ENCODE measurements at places on chromosomes 4 and X.

DNA sequence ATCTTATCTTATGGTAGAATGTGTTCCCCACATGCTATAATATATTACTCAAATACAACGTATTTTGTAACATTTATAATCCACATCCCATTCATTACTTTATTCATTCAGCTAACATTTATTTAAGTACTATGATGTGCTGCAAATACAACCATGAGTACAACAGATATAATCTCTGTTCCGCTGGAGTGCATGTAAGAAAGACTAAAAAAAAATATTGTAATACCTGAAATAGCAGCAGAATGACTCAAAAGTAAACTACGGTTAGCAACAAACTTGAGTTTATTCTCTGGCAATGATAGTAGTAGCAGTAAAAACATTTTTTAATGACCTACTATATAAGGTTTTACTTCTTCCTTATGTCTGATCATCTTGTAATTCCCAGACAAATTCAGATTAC lies 1776.3 kb downstream of the STIM2 start:
- no peak for DNase-seq

DNA sequence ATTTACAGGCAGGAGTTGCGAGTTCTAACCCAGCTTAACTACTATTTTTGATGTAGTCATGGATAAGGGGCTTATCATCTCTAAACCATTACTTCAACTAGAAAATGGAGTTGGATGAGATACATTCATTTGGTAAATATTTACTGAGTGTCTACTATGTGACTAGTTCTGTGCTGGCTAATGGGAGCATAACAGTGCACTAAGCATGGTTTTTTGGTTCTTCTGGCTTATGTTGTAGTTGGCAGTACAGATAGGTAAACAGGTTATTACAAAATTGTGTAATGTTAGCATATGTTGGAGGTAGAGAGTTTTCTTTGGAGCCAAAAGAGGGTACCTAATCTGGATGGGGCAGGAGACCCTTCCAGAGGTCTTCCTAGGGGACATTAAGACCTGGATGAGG lies 25.8 kb upstream of the PI4K2B start:
- no peak for DNase-seq

DNA sequence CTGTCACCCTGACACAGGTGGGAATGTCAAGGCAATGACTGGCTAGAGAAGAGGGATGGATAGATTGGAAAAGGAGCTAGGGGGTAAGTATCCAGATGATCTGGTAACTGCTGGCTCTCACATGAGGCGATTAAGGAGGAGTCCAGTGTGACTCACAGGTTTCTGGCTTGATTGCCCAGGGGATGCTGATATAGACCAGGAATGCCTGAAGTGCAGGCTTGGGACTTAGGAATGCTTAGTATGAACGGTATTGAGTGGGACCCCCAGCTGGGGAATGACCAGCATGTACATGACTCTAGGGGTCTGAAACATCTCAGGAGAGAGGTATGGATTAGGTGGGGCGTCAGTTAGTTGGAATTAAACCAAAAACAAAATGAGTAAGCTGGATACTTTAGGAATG lies 65.8 kb upstream of the PRPS1 start:
- no peak for DNase-seq

GRCh38 chr4:124952601-124953000 lies 240.1 kb upstream of the ANKRD50 start:
- no peak for DNase-seq

GRCh38 chr4:15043226-15043625 lies 40.9 kb downstream of the CPEB2 start:
- DNase-seq, result no peak

DNA sequence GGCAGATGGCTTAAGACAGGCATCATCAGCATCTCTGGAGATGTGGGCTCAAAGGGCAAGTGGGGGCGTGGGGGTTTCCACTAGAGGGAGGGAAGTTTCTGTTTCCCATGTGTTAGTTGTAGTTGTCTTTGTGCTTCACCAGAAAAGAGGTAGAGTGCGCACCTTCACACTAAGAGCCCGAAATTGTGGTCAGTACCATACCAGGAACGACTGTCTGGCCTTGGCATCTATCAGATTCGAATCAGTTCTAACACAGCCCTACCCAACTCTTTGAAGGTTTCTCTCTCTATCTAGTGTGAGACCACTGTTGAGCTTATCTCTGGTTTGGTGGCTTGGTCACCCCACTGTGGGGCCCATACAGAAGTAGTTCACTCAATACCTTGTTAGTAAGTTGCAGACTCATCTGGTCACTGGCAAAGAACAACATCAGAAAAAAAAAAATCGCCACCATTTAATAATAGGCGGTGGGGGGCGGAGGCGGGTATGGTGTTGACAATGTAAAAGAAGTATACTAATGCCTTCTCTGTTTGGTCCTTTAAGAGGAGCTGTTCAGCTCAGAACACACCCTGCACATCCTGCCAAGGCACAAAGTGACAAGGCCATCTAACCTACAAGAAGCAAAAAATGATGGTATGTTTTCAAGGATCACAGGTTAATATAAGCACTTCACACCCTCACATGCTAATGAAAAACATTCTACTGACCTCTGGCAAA lies 71.1 kb downstream of the NYX start:
- DNase-seq, result no peak

GRCh38 chrX:109831326-109831985 lies 98.4 kb upstream of the ACSL4 start:
- DNase-seq, result no peak

DNA sequence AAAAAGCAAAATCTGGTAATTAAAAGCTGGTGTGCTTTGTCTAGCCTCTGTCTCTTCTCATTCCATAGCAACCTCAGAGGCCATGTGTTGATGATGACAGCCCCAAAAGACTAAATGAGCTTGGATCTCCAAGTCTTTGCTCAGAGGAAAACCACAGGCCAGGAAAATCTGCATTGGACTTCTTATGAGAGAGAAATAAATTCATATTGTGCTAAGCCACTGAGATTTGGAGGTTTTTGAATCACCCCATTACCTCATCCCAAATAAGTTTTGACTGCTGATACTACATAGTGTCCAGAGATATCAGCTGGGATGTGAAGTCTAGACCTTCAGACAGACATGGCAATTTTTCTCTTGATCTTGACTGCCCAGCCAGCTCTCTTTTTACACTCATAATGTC lies 178.6 kb upstream of the DIPK2B start:
- no peak for DNase-seq

DNA sequence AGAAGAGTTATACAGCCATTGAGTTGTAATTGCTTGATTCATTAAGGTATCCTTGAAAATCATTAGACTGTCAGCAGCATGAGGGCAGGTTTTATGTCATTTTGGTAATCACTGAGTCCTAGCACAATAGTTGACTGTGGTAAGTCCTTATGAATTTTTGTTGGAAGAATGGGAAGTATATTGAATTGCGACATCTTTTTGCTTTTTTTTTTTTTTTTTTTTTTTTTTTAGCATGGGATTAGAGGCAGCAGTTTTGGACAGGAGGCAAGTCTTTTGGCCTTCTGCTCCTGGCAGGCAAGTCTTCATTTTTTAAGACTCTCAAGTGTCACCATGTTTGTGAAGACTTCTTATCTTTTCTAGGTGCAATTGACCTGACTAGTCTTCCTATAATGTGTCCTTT lies 29.7 kb downstream of the PRRG1 start:
- no peak for DNase-seq

DNA sequence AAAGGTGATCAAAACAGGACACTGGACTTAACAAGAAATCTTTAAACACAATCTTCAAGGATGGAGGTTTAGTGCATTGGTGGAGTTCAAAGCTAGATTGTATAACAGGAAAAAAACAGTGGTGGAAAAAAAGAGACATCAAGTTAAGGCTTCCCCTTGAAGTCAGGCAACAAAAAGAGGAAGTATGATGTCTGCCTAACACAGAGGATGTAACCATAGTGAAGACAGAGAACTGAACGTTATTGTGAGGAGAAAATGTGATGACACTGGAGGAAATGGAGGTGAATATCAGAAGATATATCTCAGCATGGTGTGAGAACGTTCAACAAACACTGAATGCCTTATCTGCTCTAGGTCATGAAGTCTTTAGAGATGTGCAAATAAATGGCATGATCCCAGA lies 192.4 kb upstream of the AR start:
- no peak for DNase-seq

- DNase-seq, result no peak
Observed at GRCh38 chr4:145884775-145885174, 53.8 kb downstream of the ZNF827 start.

DNA sequence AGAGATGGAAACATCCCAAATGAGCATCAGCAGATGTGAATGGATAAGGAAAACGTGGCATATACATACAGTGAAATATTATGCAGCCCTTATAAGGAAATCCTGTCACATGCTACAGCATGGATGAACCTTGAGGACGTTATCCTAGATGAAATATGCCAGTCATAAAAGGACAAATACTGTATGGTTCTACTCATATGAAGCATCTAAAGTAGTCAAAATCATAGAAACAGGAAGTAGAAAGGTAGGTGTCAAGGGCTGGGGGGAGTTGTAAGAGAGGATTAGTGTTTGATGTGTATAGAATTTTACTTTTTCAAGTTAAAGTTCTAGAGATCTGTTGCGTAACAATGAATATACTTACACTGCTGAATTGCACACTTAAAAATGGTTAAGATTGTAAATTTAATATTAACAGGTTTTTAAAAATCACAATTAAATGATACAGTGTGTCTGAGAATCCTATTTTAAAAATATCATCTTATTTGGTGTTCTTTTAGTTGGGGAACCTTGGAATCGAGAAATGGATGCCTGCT lies 58.5 kb downstream of the KDM6A start:
- DNase-seq, result no peak

DNA sequence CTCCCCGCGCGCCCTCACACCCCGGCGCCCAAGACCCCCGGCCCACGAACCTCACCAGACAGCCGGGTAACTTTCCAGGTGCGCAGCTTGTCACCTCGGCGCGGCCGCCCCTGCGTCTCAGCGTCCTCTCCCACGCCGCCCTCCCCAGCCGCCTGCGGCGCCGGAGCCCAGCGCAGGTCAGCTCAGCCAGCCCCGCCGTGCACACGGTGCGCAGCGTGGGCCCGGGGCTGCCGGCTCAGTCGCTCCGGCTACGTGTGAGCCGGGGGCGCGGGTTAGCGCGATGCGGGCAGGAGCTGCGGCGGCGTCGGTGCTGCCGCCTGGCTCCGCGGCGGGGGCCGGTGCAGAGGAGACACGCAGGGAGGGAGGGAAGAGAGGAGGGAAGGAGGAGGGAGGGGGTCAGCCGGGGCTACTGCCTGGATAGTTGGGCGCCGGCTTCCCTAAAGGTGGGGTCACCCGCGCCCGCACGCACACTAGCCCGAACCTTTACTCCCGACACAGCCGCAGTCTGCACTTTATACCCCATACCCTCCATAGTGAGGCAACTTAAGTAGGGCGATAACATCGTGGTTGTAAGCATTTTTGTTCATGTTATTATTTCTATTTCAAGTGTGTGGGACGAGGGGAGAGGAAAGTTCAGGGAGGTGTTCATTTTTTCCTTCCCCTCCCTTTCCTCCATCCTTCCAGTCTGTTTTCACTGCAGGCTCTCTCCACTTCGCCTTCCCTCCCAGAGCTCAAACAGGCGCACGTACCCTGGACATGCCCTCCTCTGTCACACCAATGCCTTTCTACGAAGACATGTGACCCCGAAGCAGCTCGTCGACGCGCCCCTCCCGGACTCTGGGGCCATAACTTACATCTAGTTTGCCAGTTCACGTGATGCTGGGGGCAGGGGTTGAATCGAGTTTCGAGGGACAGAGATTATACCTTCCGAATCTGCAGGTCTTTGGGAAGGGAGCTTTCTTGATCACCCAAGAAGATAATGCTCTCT lies at the start of gene PRKG2:
Gene PRKG2, minus strand, starts transcription at position 342 of the 988 bp plus-strand sequence. CDS start 10,175 bp downstream, outside the sequence.
- no peak for DNase-seq

DNA sequence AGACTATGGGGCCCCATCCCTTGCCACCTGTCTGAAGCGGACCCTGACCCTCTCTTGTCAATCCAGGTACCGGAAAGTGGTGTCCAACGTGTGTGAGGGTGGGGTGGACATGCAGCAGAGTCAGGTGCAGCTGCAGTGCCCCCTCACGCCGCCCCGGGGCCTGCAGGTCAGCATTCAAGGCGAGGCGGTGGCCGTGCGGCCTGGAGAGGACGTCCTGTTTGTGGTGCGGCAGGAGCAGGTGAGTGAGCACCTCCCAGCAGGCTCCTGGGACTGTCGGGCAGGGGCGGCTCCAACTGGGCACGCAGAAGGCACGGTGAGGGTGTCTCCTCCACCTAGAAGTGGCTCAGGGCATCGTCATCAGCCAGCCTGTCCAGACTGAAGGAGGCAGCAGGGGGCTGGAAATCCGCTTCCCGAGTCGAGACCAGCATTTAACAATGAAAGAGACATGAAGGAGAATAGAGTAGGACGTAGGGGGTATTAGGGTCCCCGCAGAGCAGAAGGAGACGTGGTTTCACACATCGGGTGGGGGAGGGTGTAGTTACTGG lies 221.6 kb downstream of the AFAP1 start:
- no peak for DNase-seq

DNA sequence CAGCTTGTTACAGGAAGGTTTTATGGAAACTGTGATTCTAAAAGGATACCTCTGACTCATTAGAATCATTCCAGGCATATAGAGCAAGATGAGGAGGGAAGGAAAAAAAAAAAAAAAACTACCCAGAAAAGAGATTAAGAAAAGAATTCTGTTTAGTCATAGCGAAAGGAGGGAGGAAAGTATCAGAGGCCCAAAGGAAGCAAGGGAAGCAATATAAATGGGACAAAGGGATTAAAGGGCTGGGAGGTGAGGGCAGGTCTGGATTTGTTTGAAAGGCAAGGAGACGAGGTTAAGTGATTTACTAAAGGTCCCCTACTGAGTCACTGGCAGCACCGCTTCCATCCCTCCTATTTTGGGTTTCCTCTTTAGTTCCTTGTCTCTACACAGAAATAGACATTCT lies 88.6 kb upstream of the IL1RAPL1 start:
- DNase-seq, result no peak

DNA sequence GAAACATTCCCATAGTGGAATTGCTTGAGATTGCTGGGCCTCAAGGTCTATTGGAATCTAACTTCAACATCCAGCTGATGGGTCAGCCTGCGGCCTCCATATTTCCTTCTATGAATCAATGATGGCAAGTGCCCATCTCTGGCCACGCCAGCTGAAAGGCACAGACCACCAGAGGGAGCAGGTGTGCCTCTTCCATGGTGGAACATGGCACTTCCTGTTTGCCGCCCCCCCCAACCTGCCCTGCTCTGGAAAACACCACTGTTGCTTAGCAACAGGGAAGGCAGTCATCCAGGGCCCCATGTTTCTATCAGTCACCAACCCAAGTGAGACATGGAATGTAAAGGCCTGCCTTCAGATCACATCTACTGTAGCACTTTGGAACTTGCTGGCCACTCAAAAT lies 11.6 kb downstream of the PAGE4 start:
- DNase-seq, result peak; percentile 1

- DNase-seq, result no peak
Observed at GRCh38 chrX:6464726-6465125, 70.2 kb downstream of the VCX3A start.

DNA sequence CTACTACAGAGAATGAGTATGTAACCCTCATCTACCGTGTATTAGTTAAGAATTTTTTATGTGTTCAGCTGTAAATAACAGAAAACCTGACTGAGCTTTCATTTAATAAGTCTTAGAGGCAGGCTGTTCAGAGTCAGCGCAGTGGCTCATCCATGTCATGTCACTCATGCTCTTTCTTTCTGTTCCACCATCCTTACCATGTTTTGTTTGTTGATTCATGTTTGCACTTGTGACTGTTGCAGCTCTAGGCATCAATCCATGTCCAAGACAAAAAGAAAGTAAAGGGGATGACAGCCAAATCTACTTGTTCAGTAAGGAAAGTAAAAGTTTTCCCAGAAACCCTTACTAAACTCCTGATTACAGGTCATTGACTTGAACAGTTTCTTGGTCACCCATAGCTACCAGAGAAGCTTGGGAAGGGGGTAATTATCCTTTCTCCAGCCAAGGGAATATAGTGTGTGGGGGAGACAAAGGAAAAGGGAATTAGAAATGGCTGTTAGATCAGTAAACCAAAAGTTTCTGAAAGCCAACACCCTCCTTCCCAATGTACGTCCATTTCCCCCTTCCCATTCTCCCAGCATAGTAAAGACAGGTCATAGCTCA lies 9.0 kb downstream of the ART3 start:
- DNase-seq, result no peak
